ENCODE measurements at places on chromosomes 5 and 9.

DNA sequence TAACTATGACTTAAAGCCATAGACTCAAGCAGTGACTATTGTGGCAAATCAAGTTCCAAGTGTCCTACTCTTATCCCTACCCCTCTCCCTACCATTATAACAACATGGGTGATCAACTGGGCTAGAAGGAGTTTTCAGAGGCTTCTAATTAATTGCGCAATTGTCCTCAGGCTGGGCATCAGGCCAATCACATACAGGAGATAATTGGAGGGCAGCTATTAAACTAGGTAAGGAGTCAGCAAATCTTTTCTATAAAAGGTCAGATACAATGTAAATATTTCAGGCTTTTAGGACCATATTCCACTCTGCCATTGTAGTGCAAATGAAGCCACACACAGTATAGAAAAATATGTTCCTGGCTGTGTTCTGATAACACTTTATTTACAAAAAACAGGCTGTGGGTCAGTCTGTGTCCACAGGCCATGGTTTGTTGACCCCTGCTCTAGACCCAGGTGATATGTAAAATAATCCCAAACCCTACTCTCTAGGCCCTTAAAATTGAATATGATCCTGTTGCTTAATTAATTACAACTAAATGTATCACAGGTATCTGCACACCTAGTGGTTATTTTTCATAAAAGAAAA lies 141.4 kb upstream of the PIK3R1 start:
- no peak for DNase-seq

DNA sequence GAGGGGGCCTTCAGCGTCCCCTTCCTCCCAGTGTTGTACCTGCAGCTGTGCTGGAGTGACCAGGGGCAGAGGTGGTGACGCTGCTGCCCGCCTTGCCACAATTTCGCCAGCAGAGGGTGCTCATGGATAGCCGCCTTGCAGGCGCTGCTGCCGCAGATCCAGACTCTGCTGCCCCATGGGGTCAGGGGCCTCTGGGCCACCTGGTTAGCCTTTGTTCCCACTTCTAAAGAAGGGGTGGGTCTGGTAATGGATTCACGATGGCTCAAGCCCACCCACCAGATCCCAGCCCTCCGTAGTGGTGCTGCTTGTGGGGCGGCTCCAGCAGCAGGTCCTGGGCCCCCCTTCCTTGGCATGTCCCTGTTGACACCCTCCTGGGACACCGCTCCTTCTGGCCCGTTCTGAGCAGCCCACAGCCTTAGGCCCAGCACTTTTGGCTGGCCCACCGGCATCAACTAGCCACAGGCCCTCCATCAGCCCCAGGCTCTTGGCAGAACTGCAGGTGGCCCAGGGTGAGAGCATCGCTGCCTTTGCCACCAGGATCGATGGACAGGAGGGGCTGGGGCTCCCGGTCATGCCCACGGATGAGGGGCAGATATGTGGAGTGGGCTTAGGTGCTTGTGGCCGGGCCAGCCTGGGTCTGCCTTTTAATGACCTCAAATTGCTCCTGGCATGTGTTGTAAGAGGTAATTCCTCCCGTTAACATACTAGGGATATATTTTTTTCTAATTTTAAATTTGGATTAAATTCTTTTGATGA lies 57.2 kb downstream of the COL5A1 start:
- DNase-seq = peak; percentile 84

GRCh38 chr9:4517274-4517673 lies 27.0 kb downstream of the SLC1A1 start:
- no peak for DNase-seq

DNA sequence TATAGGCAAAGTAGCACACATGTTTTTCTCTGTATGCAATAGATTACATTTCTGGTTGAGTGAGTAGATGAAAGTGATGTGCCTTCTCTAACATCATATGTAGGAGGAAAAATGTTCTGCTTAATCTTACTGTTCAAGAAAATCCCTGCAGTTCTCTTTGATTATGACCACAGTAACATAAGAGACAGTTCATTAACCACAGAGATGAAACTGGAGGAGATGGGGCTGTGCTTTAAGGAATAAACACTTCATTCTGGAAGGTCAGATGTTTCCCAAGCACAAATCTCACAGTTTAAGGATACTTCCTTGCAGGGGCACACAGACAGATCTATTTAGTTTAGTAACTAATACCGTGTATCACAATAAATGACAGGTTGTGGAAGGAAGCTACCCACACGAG lies 150.2 kb downstream of the SEMA5A start:
- no peak for DNase-seq

GRCh38 chr5:170434966-170435605 lies 45.9 kb upstream of the KCNMB1 start:
- DNase-seq = peak; percentile 34

DNA sequence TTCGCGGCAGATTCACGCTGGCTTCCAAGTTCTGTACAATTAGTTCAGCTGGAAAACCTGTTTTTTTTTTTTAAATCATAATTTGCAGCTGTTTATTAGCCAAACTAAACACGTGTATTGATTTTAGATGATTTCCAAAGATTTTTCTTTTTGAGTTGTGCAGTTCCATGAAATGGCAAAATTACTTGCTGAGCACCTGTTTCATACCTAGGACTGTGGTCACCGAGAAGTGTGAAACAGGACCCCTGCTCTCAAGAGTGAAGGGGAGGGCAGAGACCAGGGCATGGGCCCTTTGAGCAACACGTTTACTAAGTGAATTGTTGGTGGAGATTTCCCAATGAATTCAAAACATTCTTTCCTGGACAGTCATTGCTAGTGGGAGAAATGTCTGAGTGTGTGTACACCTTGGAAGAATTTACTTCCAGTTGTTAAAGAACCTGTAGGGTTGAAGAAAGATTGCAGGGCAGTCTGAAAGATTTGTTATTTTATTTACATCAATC lies 688 bp downstream of the SNX24 start:
- DNase-seq = peak; percentile 22

DNA sequence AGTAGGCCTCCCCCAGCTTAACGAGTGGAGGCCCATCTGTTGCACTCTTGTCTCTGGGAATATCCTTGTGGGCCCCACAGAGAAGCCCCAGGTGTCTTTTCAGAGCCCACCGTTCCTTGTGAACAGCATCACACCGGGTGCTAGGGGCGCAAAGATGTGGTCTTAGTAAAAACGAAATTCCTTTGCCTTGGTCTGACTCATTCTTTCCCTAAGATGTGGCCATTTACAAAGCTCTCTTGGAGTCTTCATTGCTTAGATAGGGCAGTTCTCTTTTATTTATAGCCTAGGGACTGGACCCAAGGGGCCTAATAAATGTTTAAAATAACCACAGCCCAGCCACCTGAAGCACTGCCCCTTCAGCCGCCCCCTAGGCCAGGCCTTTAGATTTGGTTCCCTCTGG lies 52.8 kb upstream of the RPL26L1 start:
- no peak for DNase-seq

DNA sequence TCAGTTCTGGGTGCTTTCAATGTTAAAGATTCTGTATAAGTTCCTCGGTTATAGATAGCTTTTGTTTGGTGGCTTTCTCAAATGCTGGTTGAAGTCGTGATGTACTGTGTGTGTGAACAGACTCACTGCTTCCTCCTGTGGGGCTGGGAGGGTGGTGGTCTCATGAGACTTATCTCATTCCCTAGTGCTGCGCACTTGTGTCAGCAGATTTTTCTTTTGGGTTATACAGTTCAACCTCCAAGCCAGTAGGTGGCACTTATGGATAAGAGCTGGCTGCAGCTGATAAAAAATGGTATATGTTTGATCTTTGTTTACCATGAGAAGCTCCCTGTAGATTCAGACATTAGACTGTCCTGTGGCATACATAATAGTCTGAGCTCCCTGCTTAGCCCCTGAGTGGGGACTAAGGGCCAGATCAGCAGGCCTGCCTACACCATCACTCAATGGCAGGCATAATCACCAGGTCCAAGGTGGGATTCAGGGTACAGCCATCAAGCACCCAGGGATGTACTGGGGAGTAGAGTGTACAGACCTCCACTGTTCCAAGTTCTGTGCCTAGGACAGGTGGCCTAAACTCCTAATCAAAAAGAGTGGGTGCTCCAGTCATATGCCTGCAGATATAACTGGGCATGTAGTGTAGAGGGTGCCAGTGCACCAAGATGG lies 174.2 kb downstream of the OXCT1 start:
- DNase-seq = no peak

GRCh38 chr5:173065155-173065554 lies 9.0 kb downstream of the CREBRF start:
- no peak for DNase-seq

DNA sequence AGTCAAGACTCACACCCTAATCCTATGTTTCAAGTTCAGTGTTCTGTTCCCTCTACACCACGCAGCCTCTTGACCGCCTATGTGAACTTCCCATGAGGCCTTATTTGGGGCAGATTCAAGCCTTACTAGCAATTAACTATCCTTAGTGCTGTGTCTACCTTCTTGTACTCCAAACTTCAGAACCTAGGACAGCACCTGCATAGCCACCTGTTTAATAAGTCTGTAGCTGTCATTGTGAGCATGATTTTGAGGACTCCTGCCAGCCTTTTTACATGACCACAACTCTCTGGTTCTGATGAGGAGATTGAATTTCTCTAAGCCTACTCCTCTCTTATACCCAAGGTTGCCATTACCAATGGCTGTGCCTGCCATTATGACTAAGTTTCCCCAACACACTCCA lies 50.8 kb upstream of the PCSK1 start:
- no peak for DNase-seq

- no peak for DNase-seq
These were observed 59.1 kb upstream of the TLR4 start for GRCh38 chr9:117644932-117645636.

- DNase-seq = peak; percentile 9
These were observed 305.1 kb downstream of the PSAT1 start for GRCh38 chr9:78601957-78602565.

DNA sequence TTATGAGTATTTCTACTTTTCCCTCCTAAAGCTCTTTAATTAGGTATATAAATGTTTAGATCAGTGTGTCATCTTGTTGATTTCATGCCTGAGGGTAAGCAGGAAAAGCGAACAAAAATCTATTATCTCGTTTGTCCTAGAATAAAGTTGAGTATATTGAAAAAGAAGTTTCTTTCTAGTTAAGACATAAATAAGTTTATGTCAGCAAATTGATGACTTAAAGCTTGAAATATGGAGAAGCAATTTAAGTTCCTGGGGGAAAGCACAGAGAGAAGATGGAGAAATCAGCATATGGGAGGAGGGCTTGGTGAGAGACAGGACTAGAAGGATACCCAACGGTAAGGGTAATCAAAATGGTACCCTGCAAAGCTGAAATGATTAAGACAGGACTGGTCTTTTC lies 813.4 kb downstream of the MTRR start:
- DNase-seq = no peak

DNA sequence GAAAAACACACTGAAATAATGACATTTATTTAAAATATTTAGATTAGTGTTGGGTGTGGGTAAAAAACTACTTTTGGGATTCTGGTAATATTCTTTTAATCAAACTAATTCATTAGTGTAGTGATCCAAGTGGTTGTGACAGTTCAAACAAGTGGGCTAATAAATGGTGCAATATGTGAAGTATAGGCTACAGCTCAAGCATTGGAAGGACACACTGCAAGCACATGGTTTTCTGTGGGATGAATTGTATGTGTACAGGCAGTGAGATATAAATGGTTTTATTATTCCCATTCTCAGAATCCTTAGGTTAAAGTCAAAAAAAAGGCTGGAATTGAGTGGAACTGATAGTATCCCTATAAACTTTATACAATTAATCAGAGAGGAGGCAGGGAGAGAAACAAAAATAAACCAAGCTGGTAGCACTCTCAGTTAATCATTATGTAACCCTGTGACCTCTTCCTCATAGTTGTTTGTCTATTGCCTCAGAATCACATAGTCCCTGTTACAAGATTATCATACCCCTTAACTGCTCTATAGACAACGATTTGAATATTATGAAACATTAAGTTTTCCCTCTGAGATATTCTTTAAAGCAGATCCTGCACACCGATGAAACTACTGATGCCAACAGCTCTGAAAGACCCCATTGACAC lies 1755.4 kb upstream of the ACO1 start:
- no peak for DNase-seq

DNA sequence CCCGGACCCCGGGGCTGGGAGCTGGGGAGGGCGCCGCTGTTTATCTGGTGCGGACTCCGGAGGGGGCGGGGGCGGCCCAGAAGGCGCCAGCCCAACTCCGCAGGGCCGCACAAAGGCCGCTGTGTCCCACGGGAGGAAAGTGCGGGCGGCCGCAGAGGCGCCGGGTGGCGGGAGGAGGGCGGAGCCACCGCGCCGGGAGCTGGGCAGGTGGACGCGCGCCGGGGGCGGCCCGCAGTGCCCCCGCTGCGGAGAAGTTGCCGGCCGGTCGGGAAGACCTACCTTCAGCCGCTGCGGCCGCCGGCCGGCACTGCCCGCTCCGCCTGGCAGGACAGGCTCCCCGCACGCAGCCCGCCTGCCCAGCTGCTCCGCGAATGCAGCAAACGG lies 43.6 kb downstream of the NACC2 start:
- peak; percentile 74 for DNase-seq

- no peak for DNase-seq
These were observed 293.4 kb downstream of the EDIL3 start for GRCh38 chr5:84091127-84091799.

- DNase-seq = no peak
These were observed 59.7 kb downstream of the ATP10B start for GRCh38 chr5:160792281-160792680.

DNA sequence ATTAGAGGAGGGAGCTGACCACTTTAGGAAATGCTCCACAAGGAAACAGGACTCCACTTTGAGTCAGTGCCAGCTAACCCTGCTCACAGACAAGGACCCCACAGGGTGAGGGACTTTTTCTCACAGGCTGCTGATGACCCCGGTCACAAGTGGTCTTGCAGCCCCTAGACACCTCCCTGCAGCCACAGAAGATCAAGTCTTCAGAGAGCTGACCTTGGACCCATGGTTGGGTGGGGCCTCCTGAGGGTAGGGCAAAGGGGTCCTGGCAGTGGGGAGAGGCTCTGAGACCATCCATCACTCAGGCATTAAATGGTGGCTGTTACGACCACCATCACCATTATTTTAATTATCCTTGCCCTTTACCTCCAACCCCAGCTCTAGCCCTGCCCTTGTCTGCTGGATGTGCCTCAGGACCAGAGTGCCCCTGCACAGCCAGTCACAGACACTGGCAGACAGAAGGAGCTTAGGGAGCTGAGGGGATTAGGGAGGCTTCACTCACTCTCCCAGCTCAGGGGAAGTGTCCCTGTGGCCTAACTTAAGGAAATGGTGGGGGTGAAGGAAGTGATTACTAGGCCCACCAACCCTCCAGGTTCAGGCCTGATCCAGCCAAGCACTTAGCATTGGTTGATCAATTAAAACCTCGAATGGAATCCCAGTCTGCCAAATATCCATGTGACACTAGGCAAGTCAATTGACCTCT lies 1.6 kb downstream of the ACSL6 start:
- DNase-seq = no peak

GRCh38 chr5:113490317-113490716 lies 2.1 kb upstream of the MCC start:
- no peak for DNase-seq

DNA sequence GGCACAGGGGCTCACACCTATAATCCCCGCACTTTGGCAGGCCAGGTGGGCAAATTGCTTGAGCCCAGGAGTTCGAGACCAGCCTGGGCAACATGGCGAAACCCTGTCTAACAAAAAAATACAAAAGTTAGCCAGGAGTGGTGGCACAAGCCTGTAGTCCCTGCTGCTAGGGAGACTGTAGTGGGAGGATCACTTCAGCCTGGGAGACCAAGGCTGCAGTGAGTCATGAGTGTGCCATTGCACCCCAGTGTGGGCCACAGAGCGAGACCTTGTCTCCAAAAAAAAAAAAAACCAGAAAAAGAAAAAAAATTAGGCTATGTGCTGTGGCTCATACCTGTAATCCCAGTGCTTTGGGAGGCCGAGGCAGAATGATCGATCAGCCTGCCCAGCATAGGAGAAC lies 58.5 kb upstream of the EIF4EBP3 start:
- no peak for DNase-seq

- DNase-seq = no peak
These were observed 54.2 kb downstream of the WHRN start for GRCh38 chr9:114450833-114451706.

Measured in frontal cortex (tissue), 4 donors.